Effector memory CD8-positive, alpha-beta T cell (primary cell): ENCODE measurements at places on chromosomes 1 and 21.
A peak's percentile ranks its signal among the peaks of the same experiment; 100 is the strongest.

DNA sequence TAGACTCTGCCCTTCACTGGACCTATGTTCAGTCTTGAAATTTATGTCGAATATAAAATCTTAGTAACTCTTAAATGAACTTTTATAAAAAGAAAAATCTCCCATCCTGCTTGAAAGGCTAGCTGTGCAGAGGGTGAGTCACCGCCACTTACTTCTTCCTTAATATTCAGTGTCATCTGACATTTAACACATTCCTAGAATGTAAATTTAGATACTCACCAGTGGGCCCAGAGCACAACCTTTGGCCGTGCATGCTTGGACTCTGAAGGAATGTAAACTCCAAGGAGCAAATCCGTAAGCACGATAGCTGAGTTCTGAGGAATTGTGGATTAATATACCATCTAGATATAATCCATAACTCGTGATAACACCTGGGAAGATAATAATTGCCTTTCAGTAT is 403.3 kb downstream of the KCTD3 start:
- DNase-seq, result no peak

DNA sequence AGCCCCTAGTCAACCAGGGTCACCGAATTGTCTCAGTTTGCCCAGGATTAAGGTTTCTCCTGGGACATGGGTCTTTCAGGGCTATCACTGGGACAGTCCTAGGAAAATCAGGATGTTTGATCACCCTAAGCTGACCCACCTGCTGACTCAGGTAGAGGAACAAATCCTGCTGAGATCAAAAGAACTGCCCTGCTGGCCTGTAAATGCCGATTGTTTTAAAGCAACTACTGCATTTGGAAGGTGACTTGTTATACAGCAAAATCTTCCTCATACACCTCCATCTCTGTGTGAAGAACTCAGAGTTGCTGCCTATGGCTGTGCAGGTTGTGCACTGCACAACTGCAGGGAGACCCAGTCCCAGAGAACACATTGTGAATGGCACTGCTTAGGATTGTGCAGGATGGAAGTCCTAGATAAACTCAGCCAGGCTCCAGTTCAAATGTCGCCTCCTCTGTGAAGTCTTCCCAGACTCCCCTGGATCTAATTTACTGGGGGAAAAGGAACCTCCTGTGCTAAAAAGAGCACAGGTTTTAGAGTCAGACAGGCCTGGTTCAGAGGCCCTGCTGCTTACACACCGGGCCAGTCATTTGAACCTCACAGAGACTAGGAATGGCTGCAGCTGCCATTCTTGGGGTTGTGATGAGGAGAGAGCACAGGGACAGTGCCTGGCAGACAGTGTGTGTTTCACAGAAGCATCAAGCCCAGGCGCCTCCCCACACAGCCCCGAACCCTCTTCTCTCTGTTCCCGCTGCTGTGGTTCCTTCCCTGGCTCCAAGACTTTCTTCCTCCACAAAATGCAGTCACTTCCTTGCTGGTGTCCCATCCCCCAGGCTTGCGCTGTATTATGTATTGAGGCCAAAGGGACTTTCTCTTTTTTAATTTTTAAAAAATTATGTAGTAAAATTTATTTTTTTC is 23.2 kb upstream of the LRP8 start:
- no peak for DNase-seq

- no peak for DNase-seq
Measured at GRCh38 chr1:40360631-40361030, 12.9 kb upstream of the SMAP2 start.

GRCh38 chr1:33875862-33876261 is 12.0 kb downstream of the HMGB4 start:
- no peak for DNase-seq

DNA sequence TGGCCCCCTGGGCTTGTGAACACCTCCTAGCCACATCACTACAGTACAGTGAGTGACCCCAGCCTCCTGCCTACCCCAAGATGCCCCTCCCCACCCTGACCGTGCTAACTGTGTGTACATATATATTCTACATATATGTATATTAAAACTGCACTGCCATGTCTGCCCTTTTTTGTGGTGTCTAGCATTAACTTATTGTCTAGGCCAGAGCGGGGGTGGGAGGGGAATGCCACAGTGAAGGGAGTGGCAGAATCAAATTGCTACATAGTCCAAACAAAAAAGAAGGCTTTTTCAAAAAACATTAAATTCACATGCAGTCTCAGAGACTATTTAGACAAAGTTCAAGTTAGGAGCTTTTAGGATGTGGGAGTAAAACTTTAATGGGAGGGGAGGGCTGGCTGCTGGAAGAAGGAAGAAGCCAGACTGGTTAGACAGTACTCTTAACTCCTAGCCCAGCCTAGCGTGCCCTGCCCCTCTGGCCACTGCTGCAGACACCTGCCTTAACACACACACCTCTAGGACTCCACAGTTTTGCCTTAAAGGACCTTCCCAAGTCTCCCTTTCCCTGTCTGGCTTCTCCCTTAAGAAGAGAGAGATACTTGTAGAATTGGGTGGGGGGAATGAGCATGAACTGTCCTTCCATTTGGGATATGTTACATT is 9.4 kb downstream of the PEA15 start:
- no peak for DNase-seq

DNA sequence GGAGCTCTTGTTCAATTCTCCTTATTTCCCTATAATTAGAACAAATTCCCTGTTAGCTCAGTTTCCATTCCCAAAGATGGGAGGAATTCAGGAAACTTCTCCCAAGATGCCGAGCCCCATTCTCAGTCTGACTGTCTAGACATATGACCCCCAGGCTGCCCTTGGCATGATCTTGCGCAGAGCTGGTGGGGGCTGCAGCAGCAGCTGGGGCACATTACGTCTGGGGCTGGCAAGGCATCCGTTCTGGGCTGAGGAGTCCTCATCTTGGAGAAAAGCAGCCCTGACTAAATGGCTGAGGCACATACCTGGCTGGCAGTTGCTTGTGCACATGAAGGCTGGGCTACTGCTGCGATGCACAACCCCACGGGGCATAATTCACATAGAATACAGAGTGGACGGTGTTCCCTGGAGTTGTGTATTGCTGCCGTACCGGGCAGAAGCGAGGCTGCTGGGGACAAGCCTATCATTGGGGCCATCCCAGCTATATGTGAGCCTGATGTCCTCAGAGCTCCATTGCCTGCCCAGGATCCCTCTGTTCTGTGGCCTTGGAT is 36.4 kb upstream of the TRABD2B start:
- DNase-seq, result no peak

DNA sequence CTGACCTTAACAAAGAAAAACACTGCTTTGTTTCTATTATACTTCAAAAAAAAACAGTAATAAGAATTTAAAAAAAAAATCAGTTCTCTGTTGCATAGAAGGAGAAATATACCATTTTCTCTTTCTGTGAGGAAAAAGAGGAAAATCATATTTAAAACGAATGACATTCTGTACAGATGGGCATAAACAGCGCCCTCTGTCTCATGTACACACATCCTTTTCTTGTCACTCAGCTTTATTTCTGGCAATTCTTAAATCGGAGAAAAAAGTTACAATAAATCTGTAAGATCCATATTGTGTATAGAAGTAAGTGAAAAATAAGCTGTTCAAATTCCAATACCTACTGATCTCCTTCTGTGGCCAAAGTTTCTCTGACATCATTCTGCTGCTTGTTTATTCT is 245.4 kb downstream of the SMYD3 start:
- DNase-seq, result no peak

GRCh38 chr1:38918568-38918967 is 23.1 kb downstream of the RHBDL2 start:
- DNase-seq, result no peak

DNA sequence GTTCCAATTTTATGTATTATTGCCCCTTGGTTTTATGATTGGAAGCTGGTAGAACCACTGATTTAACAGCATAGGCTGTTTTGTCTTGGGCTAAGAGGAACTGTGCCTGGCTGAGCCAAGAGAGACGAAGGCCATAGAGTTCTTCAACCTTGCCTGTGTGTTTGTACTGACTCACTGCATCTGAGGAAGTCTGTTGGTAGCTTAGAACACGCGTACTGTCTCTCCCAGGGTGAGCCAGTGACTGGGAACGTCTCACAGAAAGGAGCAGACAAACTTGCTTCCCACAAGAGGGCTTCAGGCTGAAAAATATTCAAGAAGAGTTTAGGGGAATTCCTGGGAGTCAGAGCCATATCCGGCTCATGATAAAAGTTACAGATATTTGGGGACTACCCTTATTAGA is 14.9 kb downstream of the TMEM51 start:
- DNase-seq, result no peak

- no peak for DNase-seq
Measured at GRCh38 chr1:193299038-193299437, 112.6 kb upstream of the B3GALT2 start.

- DNase-seq, result no peak
Measured at GRCh38 chr1:186530109-186530508, 69.2 kb upstream of the PDC start.

DNA sequence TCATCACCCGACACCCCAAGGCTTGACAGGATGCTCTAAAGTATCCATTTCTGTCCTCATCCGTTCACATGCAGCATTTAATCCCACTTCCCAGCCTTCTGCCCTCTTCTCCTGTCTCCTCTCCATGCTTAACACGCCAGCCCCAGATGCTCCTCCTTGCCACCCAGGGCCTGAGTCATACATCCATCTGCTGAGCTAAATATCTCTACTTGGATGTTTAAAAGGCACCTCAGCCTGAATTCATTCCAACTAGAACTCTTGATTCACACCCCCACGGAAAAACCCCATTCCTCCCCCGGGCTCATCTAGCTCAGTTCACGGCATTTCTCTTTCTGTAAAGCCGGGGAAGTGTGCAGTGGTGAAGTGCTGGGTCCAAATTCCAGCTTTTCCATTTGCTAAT is 27.7 kb downstream of the TEX35 start:
- DNase-seq, result no peak

DNA sequence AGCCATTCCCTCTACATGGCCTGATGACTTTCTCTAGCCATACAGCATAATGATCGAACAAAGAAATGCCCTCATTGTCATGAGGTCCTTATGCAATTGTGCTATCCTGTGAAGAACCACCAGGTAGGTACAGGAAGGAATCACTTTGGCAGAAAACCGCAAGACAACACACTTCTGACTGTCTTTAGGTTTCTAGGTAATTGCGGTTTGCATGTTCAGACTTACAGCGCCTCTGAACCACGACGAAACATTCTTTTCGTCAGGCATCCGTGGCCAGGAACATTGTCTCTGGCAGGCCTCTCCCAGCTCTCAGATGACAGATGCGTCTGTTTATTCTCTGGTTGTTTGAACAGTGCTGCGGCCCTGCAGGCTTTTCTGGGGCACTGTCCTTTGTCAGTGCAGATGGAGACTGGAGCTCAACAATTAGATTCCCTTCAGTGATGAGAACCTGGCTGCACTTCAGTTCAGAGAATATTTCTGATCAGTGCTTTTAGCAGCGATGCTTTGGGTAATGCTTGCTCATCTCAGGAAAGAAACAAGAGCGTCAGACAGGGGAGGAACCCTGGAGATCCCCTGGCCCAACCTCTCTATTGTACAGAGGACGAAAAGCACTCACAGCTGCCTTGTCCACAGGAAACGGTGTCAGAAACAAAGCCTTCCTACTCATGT is 63.4 kb downstream of the B3GALT5 start:
- no peak for DNase-seq

- no peak for DNase-seq
Measured at GRCh38 chr21:45192332-45192731, 95.4 kb downstream of the POFUT2 start.

GRCh38 chr21:45356251-45356650 is 48.7 kb upstream of the COL18A1 start:
- no peak for DNase-seq

GRCh38 chr1:203084588-203085527 is 954 bp downstream of the MYOG start:
- DNase-seq, result no peak

DNA sequence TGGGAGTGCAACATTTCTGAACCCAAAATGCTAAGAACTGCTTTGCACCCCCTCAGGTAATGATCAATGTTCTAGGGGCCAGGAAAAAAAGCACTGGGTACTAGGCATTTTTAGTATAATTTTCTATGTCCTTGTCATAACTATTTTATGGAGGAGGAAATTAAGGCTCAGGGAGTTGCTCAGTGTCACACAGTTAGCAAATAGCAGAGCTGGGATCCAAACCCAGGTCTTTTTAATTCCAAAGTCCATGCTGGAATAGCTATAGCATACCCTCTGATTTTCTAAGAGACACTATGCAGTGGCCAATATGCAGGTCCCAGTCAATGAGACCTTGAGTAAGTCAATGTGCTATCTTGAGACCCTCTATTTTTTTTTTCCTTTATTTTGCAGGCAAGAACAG is 394.5 kb upstream of the USP24 start:
- DNase-seq, result no peak

GRCh38 chr1:194473766-194474165 is 1287.4 kb upstream of the B3GALT2 start:
- no peak for DNase-seq

DNA sequence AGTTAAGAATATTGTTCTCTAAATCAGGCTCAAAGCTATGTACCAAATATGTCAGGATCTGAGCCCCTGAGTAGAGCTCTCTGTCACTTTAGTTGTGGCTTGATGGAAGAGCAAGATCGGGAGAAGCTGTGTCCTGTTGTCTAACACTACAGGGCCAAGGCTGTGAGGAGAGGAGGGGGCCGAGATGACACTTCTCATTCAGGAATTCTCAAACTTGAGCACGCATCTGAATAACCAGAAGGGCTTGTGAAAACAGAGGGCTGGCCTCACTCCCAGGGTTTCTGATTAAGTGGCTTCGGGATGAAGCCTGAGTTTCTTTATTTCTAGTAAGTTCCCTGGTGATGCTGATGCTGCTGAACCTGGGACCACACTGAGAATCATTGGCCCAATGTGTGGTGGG is 209.2 kb upstream of the DAB1 start:
- no peak for DNase-seq

- DNase-seq, result peak; percentile 75
Measured at GRCh38 chr1:44786138-44786840, 1.7 kb downstream of the BEST4 start.

DNA sequence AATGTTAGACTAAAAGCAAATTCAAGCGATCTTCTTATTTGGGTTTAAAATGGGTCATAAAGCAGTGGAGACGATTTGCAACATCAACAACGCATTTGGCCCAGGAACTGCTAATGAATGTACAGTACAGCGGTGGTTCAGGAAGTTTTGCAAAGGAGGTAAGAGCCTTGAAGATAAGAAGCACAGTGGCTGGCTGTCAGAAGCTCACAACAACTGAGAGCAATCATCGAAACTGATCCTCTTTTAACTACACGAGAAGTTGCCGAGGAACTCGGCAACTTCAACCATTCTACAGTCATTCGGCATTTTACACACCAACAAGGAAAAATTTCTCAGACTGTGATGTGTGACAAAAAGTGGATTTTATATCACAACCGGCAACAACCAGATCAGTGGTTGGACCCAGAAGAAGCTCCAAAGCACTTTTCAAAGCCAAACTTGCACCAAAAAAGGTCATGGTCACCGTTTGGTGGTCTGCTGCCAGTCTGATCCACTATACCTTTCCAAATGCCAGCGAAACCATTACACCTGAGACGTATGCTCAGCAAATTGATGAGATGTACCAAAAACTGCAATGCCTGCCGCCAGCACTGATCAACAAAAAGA is 47.9 kb downstream of the ASH1L start:
- DNase-seq, result no peak
